ENCODE measurements at places on chromosomes 5 and 9.
A peak's percentile ranks its signal among the peaks of the same experiment; 100 is the strongest.

GRCh38 chr5:6222121-6222520 is 156.2 kb downstream of the MED10 start:
- no peak for DNase-seq

GRCh38 chr9:112247090-112247489 is 72.0 kb upstream of the SUSD1 start:
- no peak for DNase-seq

DNA sequence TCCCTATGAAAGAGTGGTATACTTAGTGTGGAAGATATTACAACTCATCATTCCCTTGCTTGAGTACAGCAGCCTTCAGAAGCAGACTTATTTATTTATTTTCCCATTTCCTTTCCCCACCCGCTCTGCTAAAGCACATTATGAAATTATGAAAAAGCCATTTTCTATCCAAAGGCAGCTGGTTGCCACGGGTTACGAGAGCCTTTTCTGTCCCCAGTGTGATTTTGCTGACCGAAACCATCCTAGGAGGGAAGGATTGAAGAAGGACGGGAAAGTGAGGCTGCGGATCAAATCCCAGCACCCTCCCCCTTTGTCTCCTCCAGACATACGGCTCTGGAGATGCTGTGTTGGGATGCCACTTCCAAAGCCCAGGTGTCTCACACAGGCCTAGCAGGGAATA is 246.9 kb downstream of the TLR4 start:
- DNase-seq: no peak

- DNase-seq: peak; percentile 46
These were observed 4.8 kb upstream of the PLGRKT start for GRCh38 chr9:5442400-5443011.

All from CD4-positive, alpha-beta T cell treated with Interleukin-17A for 4 hours (primary cell).